ENCODE measurements at places on chromosomes 3 and 15. TPM values are rescaled to one million over a fixed set of nuclear protein-coding genes. Genes with fewer than 3 reads are reported as not detected.
A peak's percentile ranks its signal among the peaks of the same experiment; 100 is the strongest.

The C3orf22 gene
- 1.7 TPM for total RNA-seq

The RASSF1 gene
- 25.8 TPM for total RNA-seq

The CLRN1 gene
- 3.4 TPM for total RNA-seq

GRCh38 chr3:48436477-48436787 lies 3.5 kb downstream of the CCDC51 start:
- no peak for DNase-seq

GRCh38 chr15:55770806-55771205 lies 27.9 kb upstream of the PRTG start:
- DNase-seq: peak; percentile 38

DNA sequence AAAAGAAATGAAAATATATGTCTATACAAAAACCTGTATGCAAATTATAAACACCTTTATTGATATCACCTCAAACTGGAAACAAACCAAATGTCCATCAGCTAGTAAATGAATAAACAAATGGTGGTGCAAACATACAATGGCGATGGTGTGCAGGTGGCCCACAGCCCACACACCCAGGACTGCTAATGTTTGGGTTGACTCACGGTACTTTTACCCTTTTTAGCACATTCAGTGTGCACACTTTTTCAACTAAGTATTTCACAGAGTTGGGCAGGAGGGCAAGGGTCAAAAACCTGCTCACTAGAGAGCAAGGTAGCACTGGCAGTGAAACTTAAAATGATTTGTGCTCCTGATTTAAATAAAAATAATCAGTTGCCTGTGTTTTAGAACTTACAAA lies 123.1 kb upstream of the BHLHE40 start:
- no peak for DNase-seq

- DNase-seq: no peak
These were observed 11.5 kb upstream of the RPS17 start for GRCh38 chr15:82551646-82552247.

DNA sequence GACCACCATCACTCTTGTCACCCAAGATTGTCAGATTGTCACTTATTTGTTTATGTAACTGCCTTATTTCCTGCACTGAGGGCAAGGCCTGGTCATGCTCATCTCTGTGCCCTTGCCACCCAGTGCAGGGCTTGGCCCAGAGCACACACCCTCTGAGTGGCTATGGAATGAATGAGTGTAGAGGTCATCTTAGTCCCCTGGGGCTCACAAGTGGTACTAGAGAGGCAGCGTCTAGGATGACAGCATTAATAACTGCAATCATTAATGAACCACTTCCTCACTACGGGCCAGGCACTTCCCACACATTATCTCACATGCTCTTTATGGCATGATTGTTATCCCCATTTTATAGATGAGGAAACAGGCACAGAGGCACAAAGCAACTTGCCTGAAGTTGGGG lies 117.0 kb downstream of the SMAD6 start:
- no peak for DNase-seq

GRCh38 chr3:144189044-144189443 lies 217.4 kb downstream of the DIPK2A start:
- no peak for DNase-seq

GRCh38 chr3:30611613-30612436 lies 5.4 kb downstream of the TGFBR2 start:
- no peak for DNase-seq

- DNase-seq: peak; percentile 83
These were observed 15.2 kb downstream of the MAGEF1 start for GRCh38 chr3:184696697-184697096.

DNA sequence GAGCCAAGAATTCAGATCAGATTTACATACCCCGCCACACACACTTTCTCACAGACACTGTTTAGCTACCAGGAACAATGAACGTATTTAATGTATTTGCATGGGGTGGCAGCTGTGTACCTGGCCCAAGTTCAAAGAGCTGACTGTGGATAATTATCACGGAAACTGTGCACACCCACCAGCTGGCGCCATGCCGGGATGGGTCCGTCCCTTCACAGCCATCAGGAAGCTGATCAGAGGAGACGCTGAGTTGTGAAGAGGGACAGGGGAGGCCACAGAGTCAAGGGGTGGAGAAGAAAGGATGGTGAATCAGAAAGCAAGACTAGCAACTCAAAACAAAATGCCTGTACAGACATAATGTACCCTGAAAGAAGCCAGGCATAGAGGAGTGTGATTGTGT lies 13.1 kb upstream of the PLA2G4D start:
- DNase-seq: no peak

GRCh38 chr3:49673121-49673714 lies 933 bp upstream of the APEH start:
- DNase-seq: no peak

- no peak for DNase-seq
These were observed 5.1 kb upstream of the SLC25A38 start for GRCh38 chr3:39378088-39378487.

GRCh38 chr3:167032267-167032876 lies 347.7 kb downstream of the ZBBX start:
- peak; percentile 82 for DNase-seq

GRCh38 chr3:86282106-86282787 lies 708.7 kb downstream of the VGLL3 start:
- no peak for DNase-seq

DNA sequence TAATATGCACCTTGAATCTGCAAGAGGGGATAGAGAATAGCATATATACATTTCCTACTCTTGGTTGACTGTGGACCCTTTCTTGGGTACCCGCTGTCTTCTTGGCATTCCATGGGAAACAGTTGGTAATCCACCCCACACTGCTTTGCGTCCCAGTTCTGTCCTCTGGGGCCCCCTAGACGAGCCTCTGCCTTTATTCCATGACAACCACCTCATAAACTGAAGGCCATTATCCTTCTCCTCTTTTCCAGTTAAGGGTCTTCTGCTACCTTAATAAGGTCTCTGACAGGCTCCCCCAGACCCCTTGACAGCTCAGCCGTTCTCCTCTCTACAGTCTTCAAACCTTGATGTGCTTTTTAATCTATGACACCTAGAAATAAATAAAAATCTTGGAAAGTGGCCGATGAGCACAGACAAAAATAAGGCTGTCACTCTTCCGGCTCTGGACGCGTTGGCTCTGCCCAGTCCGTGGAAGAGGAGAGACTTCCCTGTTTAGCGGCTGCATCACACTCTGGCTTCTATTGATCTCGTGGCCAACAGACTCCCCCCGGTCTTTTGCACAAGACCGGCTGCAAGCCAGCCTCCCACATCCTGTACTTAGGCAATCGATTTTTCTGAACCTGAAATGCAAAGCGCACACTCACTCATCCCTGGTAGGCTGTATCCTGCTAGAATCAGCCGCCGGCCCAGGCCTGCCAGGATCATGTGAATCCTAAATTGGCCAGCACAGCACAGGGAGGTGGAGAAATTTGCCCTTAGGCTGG lies 251.0 kb upstream of the TLE3 start:
- peak; percentile 45 for DNase-seq

DNA sequence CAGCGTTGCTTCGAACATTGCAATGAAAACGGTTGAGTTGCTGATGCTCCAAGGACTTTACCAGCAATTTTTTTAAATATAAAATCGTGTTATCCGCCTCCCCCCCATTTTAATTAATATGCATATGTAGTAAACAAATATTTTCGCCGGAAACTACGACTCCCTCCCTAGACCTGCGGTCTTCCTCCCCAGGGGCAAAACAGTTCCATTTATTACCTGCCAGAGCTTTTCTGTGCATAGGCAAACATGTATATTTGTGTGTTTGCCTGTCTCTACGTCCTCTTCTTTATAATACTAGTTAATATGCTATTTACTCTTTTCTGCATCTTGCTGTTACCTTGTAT lies 593 bp upstream of the RSL24D1 start:
- no peak for DNase-seq

DNA sequence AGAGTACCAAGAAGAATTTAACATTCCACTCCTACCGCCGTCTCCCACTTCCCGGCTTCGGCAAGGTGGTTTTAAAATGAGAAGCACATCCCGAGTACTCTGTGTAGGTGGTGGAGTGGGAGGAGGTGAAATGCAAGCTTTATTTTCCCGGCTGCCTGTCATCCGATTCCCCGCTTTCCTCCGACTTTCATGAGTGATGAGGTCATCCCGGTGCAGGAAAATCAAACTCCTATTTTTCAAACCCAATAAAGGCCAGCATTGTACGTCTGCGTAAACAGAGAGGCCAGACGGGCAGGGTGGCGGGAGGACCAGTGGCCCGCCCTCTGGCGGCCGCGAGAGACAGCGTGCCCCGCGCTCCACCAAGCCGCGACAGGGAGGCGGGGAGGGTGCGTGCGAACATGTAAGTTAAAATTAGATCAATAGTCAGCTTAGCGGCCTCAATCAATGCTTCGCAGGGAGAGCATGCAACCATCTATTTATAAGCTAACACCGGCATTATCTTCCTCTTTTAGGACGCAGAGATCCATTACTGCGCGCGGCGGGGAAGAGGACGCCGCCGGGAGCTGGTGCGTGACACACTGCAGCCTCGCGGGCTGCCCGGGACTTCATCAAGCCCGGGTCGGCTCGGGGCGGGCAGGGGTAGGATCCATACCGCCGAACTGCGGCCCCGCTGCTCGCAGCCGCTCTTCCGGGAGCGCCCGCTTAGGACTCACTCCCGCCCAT lies 163.3 kb downstream of the CD47 start:
- peak; percentile 68 for DNase-seq

DNA sequence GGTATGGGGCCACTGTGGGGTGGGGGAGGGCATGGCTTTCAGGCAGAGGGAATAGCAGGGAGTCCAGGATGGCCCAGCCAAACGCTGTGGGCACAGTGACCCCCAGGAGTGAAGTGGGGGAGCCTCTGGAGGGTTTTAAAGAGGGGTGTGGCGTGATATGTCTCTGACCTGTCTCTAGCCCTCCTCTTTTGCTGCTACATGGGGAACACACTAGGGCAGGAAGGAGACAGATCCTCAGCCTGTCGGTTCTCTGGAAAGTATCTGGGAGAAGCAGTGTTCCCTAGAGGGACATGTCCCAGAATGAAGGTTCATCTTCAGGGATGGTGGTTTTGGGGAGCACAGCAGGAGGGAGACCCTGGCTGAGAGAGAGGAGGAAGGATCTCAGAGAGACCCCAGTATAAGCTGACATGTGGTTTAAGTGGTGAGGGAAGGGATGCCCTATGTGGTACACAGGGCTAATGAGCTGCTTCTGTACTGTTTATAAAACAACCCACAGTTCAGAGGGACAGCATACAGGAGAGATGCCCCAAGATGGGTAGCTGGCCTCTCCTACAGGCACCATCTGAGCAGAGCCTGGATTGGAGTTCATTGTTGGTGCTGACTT lies 37.7 kb downstream of the TRIM71 start:
- no peak for DNase-seq

GRCh38 chr3:179037351-179037750 lies 34.3 kb downstream of the ZMAT3 start:
- DNase-seq: peak; percentile 54

All from umbilical cord (tissue), 2 donors.